ENCODE measurements at places on chromosomes 12 and 14.

DNA sequence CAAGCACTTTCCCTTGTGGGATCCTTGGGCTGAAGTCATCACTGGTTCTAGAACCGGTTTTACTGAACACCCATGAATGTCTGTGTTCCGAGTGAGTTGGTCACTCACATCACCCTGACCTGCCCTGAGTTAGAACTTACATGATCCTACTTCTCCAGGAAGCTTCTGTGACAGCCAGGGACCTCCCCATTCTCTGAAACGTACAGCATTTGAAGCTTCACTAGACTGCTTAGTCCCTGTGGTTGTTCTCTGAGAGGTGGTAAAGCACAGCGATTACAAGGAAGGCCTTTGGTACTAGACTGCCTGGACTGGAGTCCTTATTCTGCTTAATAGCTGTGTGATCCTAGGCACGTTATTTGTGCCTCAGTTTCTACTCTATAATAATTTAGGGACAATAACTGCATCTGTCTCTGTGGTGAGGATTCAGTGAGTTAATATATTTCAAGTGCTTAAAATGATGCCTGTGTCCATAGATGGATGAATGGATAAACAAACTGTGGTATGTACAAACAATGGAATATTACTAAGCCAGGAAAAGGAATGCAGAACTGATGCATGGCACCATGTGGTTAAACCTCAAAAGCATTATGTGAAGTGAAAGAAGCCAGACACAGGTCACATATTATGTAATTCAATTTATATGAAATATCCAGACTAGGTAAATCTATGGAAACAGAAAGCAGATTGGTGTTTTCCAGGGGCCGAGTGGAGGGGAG lies 54.7 kb upstream of the DDX11 start:
- DNase-seq: no peak

DNA sequence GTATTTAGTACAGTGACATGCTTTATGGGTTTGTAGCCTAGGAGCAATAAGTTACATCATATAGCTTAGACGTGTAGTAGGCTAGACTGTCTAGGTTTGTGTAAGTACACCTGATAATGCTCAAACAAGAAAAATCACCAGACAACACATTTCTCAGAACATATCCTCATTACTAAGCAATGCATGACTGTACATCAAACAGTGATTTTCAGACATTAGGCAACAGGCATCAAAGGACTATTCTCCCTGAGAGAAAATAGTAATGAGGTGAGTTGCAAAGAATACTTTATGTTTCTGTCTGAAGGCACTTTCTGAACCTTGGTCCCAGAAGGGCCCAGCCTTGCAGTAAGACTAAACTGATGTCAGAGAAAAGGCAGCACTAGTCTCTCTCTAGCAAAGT lies 48.4 kb upstream of the SYT10 start:
- DNase-seq: no peak

- DNase-seq: no peak
These were observed 508 bp upstream of the KCNH5 start for GRCh38 chr14:63045612-63046320.

- DNase-seq: no peak
These were observed 58.6 kb downstream of the SYNE2 start for GRCh38 chr14:63911404-63911803.

DNA sequence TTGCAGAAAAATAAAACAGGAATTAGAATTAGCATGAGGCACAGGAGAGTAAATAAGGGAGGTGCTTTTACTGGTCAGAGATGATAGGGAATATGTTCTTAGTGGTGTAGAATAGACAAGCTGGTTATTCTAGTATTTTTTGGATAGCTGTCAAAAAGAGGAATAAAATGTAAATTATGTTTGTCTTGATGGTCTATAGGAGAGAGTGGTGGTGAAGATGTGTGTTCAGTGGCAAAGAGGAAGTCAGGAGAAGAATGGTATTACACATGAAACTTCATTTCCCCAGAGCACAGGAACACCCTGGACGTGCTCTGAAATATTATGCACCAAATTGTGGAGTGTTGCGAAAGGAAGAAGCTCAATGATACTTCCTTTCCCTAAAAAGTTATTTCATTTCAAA lies 27.8 kb downstream of the MUCL1 start:
- no peak for DNase-seq

- no peak for DNase-seq
These were observed 16.4 kb upstream of the ST8SIA1 start for GRCh38 chr12:22350886-22351285.

GRCh38 chr14:97022741-97023140 lies 225.6 kb downstream of the VRK1 start:
- DNase-seq: no peak

DNA sequence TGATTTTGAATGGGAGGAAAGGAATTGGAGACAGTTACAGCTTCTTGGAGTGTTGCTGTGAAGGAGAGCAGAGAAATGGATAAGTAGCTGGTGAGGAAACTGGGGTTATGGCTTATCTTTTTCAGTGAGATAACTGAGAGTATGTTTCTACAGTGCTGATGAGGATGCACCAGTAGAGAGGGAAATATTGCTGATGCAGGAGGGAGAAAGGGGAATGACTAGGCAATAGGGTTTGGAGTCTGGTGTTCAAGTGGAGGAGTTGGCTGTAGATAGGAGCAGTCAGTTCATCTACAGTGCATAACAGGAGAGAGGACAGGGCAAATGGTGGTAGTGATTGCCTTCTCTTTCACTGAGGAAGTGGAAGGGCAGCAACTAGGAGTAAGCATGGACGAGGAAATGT lies 33.0 kb downstream of the SPATS2 start:
- DNase-seq: no peak

GRCh38 chr14:69814397-69814796 lies 17.4 kb upstream of the SLC10A1 start:
- no peak for DNase-seq

DNA sequence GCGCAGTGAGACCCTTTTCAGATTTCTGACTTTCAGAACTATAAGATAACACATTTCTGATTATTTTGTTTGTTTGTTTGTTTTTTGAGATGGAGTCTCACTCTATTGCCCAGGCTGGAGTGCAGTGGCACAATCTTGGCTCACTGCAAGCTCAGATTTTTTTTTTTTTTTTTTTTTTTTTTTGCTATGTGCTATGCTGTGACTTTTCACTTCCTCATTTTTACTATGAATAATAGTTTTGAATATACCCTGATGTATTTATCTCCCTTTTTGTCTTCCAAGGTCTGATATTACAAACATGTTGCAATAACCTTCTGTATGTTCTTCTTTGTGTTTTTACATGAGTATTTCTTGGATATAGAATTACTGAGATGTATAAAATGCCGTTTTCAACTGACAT lies 658.7 kb upstream of the SEL1L start:
- DNase-seq: no peak

GRCh38 chr14:84998216-84998615 lies 531.7 kb upstream of the FLRT2 start:
- no peak for DNase-seq

DNA sequence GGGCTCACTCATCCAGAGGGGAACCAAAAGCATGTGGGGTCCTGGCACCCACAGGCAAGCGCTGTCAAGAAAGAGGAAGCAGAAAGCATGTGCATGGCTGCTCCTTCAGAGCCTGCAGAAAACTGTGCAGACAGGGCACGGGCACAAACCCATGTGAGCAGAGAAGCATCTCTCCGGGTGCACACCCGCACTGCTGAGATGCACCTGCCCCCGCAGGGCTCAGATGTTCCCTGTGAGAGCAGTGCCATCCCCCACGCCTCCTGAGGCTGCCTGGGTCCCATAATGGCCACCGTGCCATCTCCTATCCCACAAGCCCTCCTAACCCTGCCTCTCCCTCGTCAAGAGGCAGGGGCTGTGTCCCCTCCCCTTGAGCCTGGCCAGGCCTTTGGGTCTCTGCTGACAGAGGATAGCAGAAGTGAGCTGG lies 32.3 kb upstream of the INF2 start:
- DNase-seq: no peak

- no peak for DNase-seq
These were observed 428.2 kb downstream of the RAD51B start for GRCh38 chr14:68247676-68248268.

- DNase-seq: no peak
These were observed 15.8 kb upstream of the SLC16A7 start for GRCh38 chr12:59580050-59580449.

- no peak for DNase-seq
These were observed 362.3 kb downstream of the GLT1D1 start for GRCh38 chr12:129215556-129215955.

- DNase-seq: no peak
These were observed 41.4 kb upstream of the TUNAR start for GRCh38 chr14:95835121-95835730.

GRCh38 chr14:61281948-61282275 lies 774 bp upstream of the TMEM30B start:
- no peak for DNase-seq

DNA sequence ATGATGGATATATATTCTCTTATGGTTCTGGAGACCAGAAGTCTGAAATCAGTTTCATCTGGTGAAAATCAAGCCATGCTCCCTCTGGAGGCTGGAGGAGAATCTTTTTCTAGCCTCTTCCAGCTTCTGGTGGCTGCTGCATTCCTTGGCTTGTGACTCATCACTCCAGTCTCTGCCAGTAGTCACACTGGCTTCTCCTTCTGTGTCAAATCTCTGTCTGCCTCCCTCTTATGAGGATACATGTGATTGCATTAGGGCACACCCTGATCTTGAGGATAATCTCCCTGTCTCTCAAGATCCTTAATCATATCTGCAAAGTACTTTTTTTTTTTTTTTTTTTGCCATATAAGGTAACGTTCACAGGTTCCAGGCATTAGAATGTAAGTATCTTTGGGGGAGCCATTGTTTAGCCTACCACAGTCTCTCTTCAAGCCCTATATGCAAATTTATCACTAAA lies 17.7 kb downstream of the DNAL1 start:
- no peak for DNase-seq

DNA sequence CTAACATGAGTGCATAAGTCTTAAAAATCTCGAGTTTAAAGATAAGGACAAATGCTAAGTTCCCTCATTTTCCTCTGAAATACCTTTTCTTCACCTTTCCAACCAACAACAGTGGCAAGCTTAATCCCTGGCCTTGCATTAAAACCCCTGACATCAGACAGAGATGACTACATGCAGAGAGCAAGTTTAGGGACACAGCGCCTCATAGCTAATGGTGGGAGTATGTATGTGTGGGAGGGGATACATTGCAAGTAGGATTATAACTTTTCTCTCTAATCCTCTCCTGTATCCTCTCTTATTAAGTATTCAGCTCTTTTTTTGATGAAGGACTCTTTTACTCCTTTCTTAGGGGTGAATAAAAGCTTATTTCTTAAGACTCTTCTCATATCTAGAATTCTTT lies 547.1 kb downstream of the CCER1 start:
- DNase-seq: no peak

GRCh38 chr14:81169711-81170103 lies 51.1 kb downstream of the GTF2A1 start:
- no peak for DNase-seq

DNA sequence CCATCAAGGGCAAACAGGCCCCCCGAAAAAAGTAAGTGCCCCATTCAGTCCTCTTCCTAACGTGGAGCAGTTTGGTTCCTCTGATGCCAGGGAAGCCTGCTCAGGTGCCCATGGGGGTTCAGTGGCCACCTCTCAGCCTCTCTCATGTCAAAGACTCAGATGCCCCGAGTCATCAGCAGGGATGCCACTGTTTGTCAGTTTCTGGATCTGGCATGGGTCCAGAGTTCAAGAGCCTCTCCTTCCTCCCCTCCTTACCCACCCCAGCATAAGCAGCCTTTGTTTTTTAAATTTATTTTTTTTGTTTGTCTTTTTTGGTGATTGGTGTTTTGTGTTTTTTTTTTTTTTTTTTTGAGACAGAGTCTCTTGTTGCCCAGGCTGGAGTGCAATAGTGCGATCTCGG lies 11.3 kb downstream of the KMT5A start:
- DNase-seq: no peak

GRCh38 chr12:42969355-42969754 lies 379.8 kb upstream of the PRICKLE1 start:
- no peak for DNase-seq

- DNase-seq: no peak
These were observed 85.6 kb downstream of the GLT1D1 start for GRCh38 chr12:128938886-128939285.

DNA sequence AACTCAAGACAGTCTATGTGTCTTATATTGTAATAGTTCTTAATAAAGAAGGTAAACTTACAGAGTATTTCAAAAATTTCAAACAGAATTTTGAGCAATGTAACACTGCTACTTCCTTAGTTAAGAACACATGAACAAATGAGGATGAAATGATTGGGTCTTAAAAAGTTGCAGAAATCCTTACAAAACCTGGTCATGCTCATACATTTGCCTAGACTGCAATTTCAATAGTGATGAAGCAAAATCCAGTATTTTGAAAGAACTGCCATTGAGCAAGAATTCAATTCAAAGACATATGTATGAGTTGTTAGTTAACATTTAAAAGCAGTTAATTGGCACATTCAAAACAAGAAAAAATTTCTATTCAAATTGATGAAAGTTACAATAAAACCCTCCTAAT lies 17.8 kb upstream of the HIF1A start:
- DNase-seq: no peak

- no peak for DNase-seq
These were observed 36.3 kb upstream of the PPP1CC start for GRCh38 chr12:110778833-110779577.

DNA sequence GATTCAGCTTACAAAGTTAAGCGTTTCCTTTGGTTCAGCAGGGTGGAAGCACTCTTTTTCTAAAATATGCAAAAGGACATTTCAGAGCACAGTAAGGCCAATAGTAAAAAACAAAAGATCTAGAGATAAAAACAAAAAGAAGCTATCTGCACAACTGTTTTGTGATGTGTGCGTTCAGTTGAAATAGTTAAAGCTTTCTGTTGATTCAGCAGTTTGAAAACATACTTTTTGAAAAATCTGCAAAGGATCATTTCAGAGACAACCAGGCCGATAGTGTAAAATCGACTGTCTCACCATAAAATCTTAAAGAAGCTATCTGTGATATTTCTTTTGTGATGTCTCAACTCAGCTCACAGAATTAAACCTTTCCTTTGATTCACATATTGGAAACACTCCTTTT lies 300.0 kb upstream of the ALG10B start:
- DNase-seq: no peak

DNA sequence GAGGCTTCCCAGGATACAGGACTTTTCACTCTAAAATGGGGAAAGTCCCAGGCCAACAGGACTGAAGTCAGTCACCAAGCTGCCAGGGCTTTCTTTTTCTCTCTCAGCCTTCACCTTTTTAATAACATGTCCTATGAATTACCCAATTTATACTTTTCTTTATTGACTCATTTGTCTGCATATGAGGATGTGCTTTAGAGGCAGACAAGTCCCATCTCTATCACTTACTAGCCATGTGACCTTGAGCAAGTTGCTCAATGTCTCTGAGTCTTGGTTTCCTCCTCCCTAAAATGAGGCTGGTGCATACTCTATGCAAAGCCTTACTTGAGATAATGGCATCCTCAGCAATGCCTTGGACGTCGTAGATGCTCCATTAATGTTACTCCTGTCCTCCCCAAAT lies 98.1 kb upstream of the TMPO start:
- no peak for DNase-seq
